ENCODE measurements at places on chromosomes 3 and 15.
A peak's percentile ranks its signal among the peaks of the same experiment; 100 is the strongest.

- no peaks in the 10 kb centered on the region for H3K27me3 ChIP-seq
- H3K4me1 ChIP-seq: no peaks in the 10 kb centered on the region
- no peaks in the 10 kb centered on the region for H3K36me3 ChIP-seq
- DNase-seq: no peak
- H3K4me3 ChIP-seq: no peak overlapping the region
Measured at GRCh38 chr15:66285533-66286280, 7.7 kb upstream of the DIS3L start.

GRCh38 chr15:49418811-49419210 is 4.2 kb upstream of the FGF7 start:
- no peak overlapping the region for H3K27ac ChIP-seq
- no peaks in the 10 kb centered on the region for H3K27me3 ChIP-seq
- H3K36me3 ChIP-seq: no peaks in the 10 kb centered on the region
- DNase-seq: no peak
- H3K4me1 ChIP-seq: no peaks in the 10 kb centered on the region

GRCh38 chr3:170751083-170751898 is 118.7 kb downstream of the RPL22L1 start:
- peak overlapping the region; percentile 31 for H3K27ac ChIP-seq
- H3K4me1 ChIP-seq: no peaks in the 10 kb centered on the region
- peak; percentile 69 for DNase-seq
- H3K36me3 ChIP-seq: no peaks in the 10 kb centered on the region

GRCh38 chr3:129000742-129001100 is 383 bp upstream of the EFCC1 start:
- H3K27me3 ChIP-seq: peaks cover 40% of the 10 kb centered on the region
- no peak overlapping the region for H3K4me3 ChIP-seq
- no peak overlapping the region for H3K27ac ChIP-seq
- no peaks in the 10 kb centered on the region for H3K36me3 ChIP-seq
- DNase-seq: no peak
- peaks cover 11% of the 10 kb centered on the region for H3K4me1 ChIP-seq

DNA sequence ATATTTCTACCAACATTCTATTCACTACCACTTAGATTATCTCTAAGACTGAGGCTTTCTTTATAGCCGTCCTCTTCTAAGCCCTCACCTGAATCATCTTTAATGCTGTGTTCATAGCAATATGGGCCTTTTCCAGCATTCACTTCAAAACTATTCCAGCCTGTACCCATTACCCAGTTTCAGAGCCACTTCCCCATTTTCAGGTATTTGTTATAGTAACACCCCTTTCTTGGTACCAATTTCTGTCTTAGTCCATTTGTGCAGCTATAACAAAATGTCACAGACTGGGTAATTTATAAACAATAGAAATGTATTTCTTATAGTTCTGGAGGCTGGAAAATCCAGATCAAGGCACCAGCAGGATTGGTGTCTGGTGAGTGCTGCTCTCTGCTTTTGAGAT is 45.7 kb downstream of the REC114 start:
- no peak overlapping the region for H3K27ac ChIP-seq
- no peak for DNase-seq
- H3K36me3 ChIP-seq: no peaks in the 10 kb centered on the region
- no peak overlapping the region for H3K4me3 ChIP-seq
- H3K27me3 ChIP-seq: peaks cover 7% of the 10 kb centered on the region

DNA sequence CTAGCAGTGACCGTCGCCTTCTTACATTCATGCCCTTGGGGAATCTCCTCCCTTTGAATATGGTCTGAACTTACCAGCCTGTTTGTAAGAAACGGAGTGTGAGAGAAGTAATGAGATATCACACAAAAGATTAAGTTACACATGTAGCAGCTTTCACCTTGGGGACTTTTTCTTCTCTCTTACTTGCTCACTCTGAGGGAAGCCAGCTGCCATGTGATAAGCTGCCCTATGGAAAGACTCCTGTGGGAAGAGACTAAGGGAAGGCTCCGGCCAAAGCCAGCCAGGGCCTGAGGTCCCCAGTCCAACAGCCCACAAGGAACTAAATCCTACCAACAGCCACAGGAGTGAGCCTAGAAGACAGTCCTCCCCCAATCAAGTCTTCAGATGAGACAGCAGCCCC is 190.4 kb upstream of the TSC22D2 start:
- H3K27me3 ChIP-seq: no peaks in the 10 kb centered on the region
- H3K4me3 ChIP-seq: no peak overlapping the region
- H3K4me1 ChIP-seq: no peaks in the 10 kb centered on the region
- DNase-seq: no peak

DNA sequence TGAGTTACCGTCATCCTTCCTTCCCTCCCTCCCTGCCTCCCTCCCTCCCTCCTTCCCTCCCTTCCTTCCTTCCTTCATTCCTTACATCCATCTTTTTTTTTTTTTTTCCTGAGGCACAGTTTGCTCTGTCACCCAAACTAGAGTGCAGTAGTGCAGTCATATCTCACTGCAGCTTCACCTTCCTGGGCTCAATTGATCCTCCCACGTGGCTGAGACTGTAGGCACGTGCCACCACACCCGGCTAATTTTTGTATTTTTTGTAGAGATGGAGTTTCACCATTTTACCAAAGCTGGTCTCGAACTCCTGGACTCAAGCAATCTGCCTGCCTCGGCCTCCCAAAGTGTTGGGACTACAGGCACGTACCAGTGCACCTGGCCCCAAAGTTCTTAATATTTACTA is 25.8 kb downstream of the USP3 start:
- H3K4me3 ChIP-seq: no peak overlapping the region
- no peaks in the 10 kb centered on the region for H3K4me1 ChIP-seq
- DNase-seq: no peak
- H3K27ac ChIP-seq: no peak overlapping the region
- H3K36me3 ChIP-seq: no peaks in the 10 kb centered on the region
- H3K27me3 ChIP-seq: no peaks in the 10 kb centered on the region

- H3K27me3 ChIP-seq: no peaks in the 10 kb centered on the region
- no peak overlapping the region for H3K27ac ChIP-seq
- peaks cover 32% of the 10 kb centered on the region for H3K4me1 ChIP-seq
Measured at GRCh38 chr3:25481386-25481785, 53.3 kb downstream of the RARB start.

- no peak overlapping the region for H3K27ac ChIP-seq
- no peak overlapping the region for H3K4me3 ChIP-seq
- no peaks in the 10 kb centered on the region for H3K36me3 ChIP-seq
- H3K27me3 ChIP-seq: no peaks in the 10 kb centered on the region
- DNase-seq: no peak
- H3K4me1 ChIP-seq: no peaks in the 10 kb centered on the region
Measured at GRCh38 chr3:25503898-25504301, 75.8 kb downstream of the RARB start.

Data from adrenal gland (tissue), 19 donors.